CD4-positive, alpha-beta T cell treated with Interleukin-1 beta for 1 hour (primary cell): ENCODE measurements at places on chromosomes 2 and 18.

DNA sequence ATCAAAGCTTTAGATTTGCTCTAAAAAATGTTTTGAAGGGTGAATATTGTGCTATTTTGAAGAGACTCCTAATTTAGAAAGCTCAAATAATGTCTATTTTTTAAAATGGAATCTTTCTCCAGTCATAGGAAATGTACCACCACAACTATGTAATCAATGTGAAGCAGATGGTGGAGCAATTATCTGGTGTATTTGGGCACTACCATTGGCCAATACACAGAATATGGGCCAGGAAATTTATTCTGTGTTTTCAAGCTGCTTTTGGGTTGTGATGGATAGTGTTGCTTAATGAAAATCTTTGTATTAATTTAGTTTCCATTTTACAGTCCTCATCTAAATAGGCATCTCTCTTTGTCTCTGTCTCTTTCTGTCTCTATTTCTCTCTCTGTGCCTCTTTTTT, 17.1 kb upstream of the VWC2L start:
- DNase-seq = no peak

DNA sequence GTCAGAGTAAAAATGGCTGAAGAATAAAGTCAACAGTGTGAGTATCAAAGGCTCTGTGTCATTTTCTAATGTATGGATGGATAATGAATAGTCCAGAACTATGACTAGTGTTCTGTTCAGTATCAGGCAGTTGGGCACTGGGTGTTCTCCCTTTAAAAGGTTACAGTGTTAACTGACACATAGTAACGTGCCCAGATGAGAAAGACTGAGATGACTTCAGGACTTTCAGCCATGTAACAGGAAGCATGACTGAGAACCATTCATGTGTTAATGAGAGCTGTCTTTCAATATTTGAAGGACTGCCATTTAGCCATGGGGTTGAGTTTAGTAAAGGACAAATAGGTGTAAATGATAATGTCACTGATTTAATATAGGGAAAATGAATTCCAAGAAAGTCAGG, 187.1 kb downstream of the GULP1 start:
- no peak for DNase-seq

GRCh38 chr18:12741351-12741750, 38.5 kb downstream of the PSMG2 start:
- no peak for DNase-seq

GRCh38 chr2:233450864-233451575, 96.7 kb downstream of the DGKD start:
- DNase-seq = no peak

GRCh38 chr2:106948540-106948939, 62.6 kb upstream of the ST6GAL2 start:
- DNase-seq = no peak

DNA sequence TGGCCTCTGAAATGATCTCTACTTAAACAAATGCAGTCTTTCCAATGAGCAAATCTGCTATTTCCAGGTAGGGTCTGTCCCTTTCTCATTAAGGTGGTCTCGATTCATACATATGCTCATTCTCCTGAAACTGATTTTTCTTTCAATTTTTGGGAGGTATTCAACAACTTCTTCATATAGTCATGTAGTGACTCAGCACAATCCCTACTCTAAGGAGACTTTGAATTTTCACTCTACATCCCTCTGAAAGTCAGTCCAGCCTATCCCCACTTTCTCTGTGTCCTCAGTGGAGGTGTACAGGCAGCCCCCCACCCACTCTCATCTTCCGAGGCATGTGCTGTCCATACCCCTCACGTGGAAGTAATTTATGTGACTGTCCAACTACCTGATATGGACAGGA, 99.9 kb upstream of the ACAA2 start:
- DNase-seq = no peak

GRCh38 chr2:41720331-41721251, 327.2 kb upstream of the PKDCC start:
- DNase-seq = no peak

GRCh38 chr2:1925928-1926327, 181.6 kb upstream of the PXDN start:
- no peak for DNase-seq

- peak; percentile 13 for DNase-seq
Observed at GRCh38 chr18:11518788-11519685, 90.4 kb upstream of the SLC35G4 start.

DNA sequence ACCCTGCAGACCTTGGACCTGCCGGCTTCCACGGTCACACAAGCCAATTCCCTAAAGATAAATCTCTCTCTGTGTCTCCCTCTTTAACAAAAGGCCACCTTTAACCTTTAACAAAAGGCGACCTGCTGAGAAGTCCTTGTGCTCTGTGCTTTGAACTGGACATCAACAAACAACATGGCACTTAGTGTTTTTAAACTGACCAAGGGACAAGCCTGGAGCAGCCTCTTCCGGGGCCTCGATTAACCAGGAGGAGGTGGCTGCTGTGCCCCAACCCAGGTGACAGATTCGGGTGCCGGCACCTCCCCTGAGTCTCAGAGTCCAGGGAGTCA, 135.3 kb downstream of the RTP5 start:
- DNase-seq = no peak

GRCh38 chr2:207483477-207483876, 46.3 kb upstream of the CREB1 start:
- DNase-seq = no peak

GRCh38 chr2:196335221-196335634, 163.8 kb upstream of the STK17B start:
- no peak for DNase-seq

DNA sequence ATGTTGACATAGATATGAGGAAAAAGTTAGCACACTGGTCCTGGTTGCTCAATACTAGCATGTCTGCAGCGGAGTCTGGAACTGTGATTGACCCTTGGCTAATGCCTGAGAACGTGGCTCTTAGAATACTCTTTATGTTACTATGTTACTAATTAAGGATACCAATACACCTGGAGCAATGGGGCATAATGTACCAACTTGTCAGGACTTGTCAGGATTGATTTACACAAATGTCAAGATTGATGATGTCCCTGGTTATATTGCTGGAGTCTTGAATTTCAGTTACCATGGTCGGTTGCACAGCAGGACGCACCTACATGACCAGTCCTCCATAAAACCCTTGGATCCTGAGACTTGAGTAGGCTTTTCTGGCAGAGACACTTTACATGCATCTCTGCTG, 810.9 kb downstream of the CPS1 start:
- DNase-seq = no peak

DNA sequence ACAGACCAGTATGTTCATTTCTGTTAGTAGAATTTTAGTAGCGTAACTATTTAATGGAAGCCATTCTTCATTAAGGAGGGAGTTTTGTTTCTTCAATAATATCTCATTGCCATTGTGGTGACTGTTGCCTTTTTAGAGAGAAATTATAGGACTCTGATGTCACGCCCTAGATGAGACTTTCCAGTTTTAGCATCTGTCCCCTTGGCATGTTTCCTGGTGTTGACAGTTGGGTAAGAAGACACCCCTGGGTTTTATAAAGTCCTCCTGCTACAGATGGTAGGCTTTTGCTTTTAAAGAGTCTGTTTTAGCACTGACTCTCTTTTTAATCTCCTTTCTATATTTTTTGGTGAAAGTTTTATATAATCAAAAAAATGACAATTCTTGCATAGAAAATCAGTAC, 41.9 kb downstream of the KCNJ3 start:
- no peak for DNase-seq

- DNase-seq = no peak
Observed at GRCh38 chr18:74963820-74964446, 245.0 kb downstream of the PTGR3 start.

- DNase-seq = no peak
Observed at GRCh38 chr18:57900906-57901435, 97.9 kb upstream of the ATP8B1 start.

DNA sequence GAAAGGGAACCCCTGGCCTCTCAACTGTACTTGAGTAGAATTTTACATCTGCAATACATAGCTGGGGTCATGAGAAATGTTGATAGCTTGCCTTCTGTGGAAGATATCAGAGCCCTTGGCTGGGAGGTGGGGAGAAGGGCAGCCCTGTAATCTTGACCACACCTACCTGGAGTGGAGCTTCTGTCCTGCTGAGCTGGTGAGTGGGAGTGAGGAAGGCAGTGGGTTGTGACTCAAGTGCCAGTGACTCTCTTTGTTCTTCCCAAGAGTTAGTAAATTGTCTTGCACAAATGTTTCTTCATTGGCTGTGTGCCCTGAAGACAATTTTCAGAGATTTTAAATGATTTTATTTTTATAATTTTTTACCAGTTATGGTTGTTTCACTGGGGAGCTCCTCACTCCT, 277.3 kb downstream of the MBD5 start:
- no peak for DNase-seq

- DNase-seq = peak; percentile 2
Observed at GRCh38 chr2:188369365-188369764, 77.7 kb downstream of the GULP1 start.

- DNase-seq = no peak
Observed at GRCh38 chr2:6966446-6966940, 49.3 kb downstream of the RNF144A start.

DNA sequence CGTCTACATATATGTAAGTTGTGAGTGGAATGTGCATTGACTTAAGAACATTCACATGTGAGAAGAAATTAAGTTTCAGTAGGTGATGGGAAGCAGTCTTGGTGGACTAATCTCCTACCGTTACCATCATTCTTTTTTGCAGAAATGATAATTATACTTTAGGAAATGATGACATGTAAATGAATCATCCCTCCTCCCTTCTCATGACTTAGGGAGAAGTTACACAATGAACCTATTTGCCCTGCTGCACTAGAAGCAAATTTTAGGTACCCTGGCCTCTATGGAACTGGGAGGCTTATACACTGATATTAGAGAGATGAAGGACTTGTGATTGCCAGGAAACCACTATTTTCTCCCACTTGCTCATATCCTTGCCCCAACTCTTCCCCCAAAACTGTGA, 214.2 kb downstream of the CALCRL start:
- no peak for DNase-seq

- no peak for DNase-seq
Observed at GRCh38 chr2:74620671-74621070, 27.5 kb downstream of the M1AP start.

DNA sequence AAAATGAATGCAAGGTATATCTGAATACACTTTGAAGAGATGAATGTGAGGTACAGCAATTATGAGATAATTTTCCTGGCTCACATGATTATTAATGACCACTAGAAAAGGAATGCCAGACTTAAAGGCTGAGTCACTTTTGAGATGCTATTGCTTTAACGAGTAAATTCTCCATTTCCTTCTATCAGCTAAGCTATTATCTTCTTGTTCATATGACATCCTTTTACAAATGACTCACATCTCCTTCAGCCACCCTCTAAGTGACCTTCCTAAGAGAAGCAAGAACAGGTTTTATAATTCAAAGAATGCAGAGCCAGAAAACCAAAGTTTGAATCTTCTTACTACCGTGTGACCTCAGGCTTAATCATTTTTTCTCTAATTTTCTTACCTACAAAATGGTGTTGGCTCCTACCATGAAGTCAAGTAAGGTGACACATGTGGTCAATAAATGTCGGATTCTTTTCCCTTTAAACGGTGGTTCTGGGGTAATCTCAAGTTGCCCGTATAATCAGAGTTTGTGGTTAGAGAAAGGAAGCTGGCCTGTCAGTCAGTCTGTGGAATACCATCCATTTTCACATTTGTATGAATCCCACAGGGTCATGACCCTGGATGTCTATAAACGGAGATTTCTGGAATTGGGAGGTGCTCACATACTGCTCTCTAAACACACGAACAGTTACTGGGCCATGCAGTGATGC, 184.0 kb upstream of the PID1 start:
- DNase-seq = no peak

GRCh38 chr2:199364153-199364552, 93.6 kb downstream of the SATB2 start:
- no peak for DNase-seq

- DNase-seq = no peak
Observed at GRCh38 chr2:104781151-104781550, 72.8 kb upstream of the POU3F3 start.

DNA sequence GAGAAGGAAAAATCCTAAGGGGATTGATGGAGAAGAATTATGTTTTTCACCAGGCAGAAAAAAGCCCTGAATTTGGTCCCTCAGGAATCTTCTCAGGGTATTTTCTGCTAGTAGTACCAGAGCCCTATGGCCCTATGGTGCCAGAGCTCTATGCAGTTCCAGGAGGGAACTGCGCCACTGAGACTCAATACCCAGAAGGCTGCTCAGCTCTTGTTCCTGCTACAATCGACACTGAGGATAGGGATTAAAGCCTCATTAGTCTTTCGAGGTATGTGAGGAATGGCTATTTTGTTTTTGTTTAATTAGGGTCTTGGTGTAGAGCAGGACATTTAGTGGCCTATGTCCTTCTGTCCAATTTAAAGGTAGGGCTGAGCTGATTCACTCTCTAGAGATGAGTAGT, 21.7 kb upstream of the PPP3R1 start:
- DNase-seq = no peak

DNA sequence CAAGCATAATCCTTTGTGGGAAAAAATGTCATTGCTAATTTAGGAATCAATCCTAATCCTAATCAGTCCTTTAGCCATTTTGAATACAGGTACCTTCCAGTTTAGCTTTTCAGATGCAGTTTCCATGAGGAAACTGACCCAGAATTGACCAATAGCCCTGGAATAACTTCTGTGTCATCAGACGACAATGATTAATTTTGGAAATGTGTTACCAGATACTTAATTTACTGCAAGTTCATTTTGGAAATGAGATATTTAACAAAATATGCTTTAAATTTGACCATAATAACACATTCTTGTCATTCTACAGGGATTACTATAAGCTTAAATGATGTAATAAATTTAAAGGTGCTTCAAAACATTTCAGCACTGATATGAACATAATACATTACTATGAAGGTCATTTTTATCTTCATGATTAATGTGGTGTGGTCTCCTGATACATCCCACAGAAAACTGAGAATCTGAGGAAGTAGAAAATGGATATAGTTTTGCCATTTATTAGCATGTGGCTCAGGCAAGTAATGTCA, 129.8 kb upstream of the SH3BP4 start:
- DNase-seq = no peak

GRCh38 chr2:241225983-241226382, 37.5 kb downstream of the ANO7 start:
- no peak for DNase-seq

DNA sequence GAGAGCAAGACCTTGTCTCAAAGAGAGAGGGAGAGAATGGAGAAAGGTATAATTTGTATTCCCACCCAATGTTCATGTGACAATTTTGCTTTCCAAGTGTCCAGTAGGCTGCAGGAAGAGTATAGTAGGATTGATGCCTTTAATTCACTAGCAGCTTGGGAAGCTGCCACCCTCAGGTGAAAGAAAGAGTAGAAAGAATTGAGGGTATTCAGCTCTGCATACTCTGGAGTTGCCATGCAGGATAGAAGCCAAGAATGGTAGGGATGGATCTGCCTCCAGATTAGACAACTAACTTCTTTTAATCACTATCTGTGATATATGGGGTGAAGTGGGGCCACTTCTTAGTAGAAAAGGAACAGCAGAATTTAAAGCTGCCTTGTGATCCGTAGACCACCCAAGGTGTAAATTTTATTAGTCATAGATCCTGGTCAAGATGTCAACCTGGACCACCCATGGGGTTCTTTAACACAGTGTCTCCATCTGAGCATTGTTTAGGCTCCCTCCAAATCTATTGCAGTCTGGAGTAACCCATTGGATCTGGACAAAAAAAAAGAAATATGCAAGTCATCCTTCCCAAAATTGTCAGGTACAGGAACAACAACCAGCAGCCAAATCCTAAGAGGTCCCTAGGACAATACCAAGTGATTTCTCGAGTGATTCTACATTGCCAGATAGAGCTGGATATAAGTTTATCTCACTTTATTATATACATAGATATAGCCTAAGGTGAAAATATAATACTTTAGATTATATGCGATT, 33.1 kb upstream of the DTNA start:
- no peak for DNase-seq

- DNase-seq = no peak
Observed at GRCh38 chr2:128622955-128623620, 304.4 kb upstream of the HS6ST1 start.
